A549 treated with RU486 at 1 μM for 4 hours (cell line): ENCODE measurements at places on chromosomes 12 and 14. TPM values are rescaled to one million over a fixed set of nuclear protein-coding genes. Genes with fewer than 3 reads are reported as not detected.

The ZNF268 gene
- 9.2 to 17.8 TPM (median 10.1 TPM) in 5 replicates for total RNA-seq

The GZMB gene
- not detected in 5 replicates for total RNA-seq

The GARIN6 gene
- not detected in 5 replicates for total RNA-seq

The KRT8 gene
- 2,919 to 3,631 TPM (median 3,474 TPM) in 5 replicates for total RNA-seq

The P2RX7 gene
- not detected in 5 replicates for total RNA-seq

The PTHLH gene
- 33.7 to 38.2 TPM (median 35.7 TPM) in 5 replicates for total RNA-seq

The KCNJ8 gene
- total RNA-seq: 0.30 to 0.51 TPM (median 0.44 TPM) in 5 replicates

The PLD4 gene
- not detected in 5 replicates for total RNA-seq

The LIN7A gene
- total RNA-seq: 0.37 to 0.70 TPM (median 0.51 TPM) in 5 replicates

The TPH2 gene
- total RNA-seq: not detected in 5 replicates

The SELPLG gene
- total RNA-seq: 0.95 to 1.1 TPM (median 1.1 TPM) in 5 replicates
